ENCODE measurements at places on chromosomes 2 and 18.

DNA sequence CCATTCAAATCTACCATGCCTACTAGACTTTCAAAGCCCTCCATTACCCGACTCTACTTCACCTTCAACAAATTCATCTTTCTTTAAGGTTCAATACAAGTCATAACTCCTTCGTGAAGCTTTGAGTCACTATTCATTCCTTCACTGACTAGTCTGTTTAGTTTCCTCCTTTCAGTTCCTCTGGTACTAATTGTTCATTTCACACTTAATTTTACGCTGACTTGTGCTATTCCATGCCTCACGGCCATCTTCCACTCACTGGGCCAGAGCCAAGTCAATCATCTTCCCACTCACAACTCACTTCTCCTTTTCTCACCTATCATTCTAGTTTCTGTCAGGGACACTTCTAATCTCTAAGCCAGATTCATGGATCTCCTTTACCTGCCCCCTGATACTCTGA is 136.2 kb downstream of the MTX2 start:
- DNase-seq = no peak

DNA sequence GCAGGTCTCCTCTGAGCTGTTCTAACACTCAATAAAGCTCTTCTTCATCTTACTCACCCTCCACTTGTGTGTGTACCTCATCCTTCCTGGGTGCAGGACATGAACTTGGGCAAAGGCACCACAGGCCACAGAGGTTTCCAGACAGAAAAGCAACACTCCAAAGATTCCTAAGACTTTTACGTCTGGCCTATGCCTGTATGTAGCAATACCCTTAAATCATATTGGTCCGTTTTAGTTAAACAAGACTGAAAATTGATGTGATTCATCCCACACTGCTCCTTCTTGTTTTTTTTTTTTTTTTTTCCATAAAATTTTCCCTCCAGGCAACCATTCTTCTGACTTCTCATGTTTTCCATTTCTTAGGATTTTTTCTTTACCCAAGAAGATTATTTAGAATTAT is 404.3 kb downstream of the PID1 start:
- DNase-seq = no peak

- no peak for DNase-seq
These were observed 14.1 kb downstream of the SLC66A3 start for GRCh38 chr2:11169333-11169732.

DNA sequence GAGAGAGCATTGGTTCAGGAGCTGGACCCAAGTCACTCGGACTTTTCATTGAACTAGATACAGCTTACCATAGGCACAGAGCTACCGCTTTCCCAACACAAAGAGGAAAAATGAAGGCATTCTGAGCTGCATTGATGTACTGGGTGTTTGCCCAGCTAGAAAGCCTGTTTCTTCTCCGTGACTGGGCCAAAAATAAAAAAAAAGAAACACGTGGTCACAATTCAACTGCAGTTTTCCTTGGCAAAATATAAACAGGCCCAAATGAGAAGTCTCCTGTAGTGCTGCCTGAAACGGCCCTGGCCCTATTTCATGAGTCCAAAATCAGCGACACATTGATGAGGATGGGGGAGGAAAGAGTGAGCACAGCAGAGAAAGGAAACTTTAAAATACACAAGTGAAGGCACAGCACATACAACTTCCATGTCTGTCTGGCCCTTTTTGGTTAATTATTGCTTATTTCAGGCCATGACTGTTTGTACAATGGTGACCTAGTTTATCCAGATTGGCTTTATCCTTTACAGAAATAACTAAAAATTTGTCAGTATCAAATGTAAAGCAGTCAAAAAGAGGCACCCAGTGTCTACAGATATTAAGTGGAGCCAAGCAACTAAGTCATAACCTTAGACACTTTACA is 179.7 kb downstream of the ICOS start:
- DNase-seq = no peak

DNA sequence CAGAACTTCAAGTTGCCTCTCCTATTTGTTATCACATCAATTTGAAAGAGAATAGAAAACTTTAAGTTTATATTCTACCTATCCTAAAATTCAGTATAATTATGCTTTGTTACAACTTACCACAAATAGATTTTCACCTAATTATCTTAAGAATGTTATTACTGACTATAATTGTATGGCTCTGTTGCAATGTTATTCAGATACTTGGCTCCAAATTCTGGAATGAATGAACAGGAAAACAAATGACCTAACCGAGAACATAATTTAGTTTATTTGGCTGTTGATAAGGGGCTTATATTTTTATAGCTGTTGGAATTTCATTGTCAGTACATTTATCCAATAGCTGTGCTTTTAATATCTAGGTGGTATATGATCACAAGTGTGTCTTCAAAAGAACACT is 173.2 kb upstream of the GULP1 start:
- no peak for DNase-seq

- no peak for DNase-seq
These were observed 356.9 kb upstream of the RAB12 start for GRCh38 chr18:8252371-8252770.

DNA sequence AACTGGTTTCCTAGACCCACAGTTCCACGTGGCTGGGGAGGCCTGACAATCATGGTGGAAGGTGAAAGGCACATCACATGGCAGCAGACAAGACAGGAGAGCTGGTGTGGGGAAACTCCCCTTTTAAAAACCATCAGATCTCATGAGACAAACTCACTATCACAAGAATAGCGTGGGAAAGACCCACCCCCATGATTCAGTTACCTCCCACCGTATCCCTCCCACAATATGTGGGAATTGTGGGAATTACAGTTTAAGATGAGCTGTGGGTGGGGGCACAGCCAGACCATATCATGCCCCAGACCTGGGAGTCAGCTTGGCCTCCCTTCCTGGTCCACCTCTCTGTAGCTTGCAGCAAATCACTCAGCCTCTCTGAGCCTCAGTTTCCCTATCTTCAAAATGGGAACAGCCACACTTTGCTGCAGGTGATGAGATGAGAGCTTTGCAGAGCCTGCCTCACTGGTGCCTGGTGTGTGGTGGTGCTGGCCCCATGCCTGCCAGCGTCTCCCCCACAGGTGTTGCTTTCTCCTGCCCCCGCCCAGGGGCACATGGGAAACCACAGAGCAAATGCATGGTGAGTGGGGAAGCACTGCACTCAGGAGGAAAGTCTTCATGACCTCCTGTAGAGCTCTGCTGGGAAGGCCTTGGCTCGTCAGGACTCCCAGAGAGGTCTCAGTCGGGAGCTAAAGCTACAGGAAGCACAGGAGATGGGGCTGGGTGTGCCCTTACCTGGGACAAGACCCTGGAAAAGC is 31.1 kb downstream of the GREB1 start:
- DNase-seq = no peak

Data from glutamatergic neuron (in vitro differentiated cells).